ENCODE measurements at places on chromosomes 3 and 15. TPM values are rescaled to one million over a fixed set of nuclear protein-coding genes. Genes with fewer than 3 reads are reported as not detected.

- DNase-seq = no peak
These were observed 72.0 kb downstream of the TPRA1 start for GRCh38 chr3:127518456-127519081.

- DNase-seq = no peak
These were observed 161.8 kb upstream of the TOPAZ1 start for GRCh38 chr3:44079916-44080315.

GRCh38 chr3:194586836-194587235 is 46.4 kb downstream of the TMEM44 start:
- DNase-seq = no peak

DNA sequence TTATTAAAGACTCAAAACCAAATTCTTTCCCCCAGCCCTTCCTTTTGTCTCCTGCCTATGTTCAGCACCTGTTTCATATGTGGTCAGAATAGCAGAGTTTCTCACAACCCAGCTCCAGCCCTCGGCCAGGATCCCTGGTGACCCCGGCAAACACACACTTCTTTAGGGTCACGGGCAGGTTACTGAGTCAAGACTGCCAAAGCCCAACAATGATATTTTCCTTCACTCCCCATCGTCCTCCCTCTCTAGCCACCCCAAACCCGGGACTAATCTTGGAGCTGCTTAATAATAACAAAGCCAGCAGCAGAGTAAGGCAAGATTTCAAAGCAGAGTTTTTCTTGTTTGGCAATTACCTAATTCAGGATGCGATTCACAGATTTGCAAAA is 25.5 kb downstream of the RARB start:
- no peak for DNase-seq

- no peak for DNase-seq
These were observed 58.3 kb downstream of the GPR171 start for GRCh38 chr3:151144760-151145159.

DNA sequence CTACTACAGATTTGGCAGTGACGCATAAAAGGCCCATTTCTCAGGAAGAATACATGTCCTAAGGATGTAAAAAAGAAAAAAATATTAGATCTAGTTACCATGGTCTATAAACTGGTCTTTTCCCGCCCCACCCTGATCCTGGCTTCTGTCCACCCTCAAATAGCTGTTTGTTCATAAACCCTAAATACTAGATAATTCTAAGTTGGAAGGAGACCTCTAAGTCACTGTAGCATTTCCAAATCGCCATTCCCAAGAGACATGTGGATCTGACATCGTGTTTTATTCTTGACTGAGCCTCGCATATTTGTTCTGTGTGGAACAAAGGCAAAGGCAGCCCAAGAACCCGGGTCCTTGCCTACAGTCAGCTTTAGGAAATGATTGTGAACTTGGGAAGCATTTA is 49.0 kb downstream of the LMCD1 start:
- DNase-seq = peak; percentile 46

DNA sequence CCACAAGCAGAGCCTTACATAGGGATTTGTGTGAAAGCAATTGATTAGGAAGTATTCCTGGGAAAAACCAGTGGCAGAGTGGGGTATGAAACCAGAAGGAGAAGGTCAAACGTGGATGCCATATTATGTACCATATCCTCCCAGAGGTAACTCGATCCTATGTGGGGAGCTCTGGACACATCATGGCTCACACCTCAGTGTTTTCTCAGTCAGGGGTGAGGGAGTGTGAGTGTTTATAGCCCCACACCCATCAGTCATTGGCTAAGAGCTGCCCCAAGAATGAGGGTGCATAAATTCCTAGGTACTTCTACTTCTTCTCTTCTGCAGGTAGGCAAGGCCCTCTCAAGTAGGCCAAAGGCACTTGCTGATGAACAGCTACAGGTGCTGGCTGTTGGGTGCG is 28.2 kb upstream of the PDZRN3 start:
- DNase-seq = no peak

DNA sequence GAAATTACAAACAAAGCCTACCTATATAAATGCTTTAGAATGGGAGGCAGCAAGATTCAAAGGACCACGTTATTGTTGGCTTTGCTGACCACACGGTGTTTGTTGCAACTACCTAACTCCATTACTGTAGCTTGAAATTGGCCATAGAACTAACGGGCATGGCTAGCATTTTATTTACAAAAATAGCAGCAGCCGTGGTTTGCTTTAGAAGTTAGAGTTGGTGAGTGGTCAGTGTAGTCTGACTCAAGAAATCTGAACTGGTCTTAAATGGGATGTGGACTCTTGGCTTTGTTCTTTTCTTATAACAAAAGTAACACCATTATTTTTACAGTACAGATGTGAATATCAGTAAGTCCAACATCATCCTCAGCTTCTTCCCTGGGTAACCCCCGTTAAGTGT is 10.6 kb downstream of the ATP1B3 start:
- DNase-seq = no peak

DNA sequence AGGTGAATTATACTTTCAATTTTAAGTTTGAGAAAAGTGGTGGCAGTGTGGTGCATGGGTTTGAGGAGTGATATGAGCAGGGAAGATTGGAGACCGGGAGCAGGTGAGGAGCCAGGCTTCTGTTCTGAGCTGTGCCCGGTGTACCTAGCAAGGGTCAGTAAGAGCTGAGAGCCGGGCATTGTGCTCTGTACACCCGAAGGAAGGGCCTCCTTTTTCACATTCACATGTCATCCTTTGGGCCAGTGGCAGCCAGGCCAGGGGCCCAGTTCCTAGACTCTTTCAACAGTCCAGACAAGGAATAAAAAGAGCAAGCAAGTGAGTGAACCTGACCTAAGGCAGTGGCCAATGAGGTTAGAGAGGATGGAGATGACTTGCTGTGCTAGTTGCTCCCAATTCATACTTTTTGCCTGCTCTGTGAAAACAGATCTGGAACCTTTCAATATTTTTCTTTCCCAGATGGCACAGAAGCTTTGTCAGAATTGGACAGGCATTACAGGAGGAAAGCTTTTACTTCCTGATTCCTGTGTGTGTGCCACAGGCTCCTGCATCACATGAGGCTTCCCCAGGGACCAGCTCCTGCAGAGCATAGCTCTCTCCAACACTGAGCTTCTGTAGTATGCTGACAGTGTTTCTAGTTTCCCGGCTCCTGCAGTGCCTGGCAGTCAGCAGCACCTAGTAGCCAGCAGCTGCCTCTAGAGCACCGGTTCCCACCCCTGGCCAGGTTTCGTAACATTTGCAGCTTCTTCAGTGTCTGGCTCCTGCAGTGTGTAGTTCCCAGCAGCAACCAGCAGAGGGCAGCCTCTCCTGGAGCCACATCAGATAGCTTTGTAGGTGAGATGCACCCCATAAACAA is 5.3 kb upstream of the TRA2B start:
- peak; percentile 81 for DNase-seq

DNA sequence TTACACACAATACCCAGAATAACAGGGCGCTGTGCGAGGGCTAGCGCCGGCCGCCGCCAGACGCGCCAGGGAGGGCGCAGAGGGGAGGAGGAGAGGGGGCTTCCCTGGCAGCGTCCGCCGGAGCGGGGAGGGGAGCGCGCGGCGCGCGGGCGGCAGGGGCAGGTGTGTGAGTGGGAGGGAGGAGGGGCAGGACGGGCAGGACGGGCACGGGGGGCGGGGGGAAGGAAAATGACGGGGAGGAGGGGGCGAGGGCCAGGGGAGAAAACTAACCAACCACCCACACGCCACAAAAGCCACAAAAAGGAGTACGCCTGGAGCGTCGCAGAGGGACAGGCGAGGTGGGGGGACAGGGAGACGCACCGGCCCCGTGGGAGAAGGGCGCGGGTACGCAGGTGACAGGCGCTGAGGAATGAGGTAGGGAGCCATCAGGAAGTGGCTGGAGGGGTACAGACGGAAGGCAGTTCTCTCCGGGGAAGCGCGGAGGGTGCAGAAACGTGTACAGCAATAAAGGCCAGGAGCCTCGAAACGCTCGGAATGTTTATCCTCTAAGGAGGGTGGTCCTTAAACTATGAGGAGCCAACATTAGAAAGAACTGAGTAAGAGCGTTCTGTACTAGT is 610 bp upstream of the SATB1 start:
- DNase-seq = peak; percentile 52

Gene SLC2A2
- total RNA-seq = not detected

Gene KNG1
- 0.14 TPM for total RNA-seq

Gene RCCD1
- 10.9 TPM for total RNA-seq

Gene NTRK3
- total RNA-seq = 1.6 TPM

Gene DPPA2
- total RNA-seq = not detected

All from left ventricle myocardium inferior (tissue), 1 donor.